ENCODE measurements at places on chromosomes 7 and 10. TPM values are rescaled to one million over a fixed set of nuclear protein-coding genes. Genes with fewer than 3 reads are reported as not detected.

DNA sequence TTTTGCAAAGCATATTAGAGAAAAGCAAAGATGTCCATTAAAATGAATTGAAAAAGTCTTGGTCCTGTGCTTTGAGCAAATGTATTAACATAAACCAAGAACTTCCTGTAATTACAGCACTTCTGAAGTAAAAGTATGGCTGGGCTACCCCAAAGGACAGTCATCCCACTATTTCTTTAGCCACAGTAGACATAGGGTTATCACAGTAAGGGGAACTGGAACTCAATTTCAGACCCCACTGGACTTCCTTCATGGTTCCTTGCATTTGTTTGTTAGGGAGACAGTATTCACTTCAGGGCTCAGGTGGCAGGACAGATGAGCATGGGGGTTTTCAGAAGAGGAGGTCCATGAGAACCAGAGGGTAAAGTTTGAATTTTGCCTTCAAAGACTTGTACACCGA lies 203.1 kb upstream of the PDE1C start:
- H3K36me3 ChIP-seq, result no peaks in the 10 kb centered on the region
- no peaks in the 10 kb centered on the region for H3K27me3 ChIP-seq
- H3K4me3 ChIP-seq, result no peak overlapping the region
- no peak overlapping the region for H3K27ac ChIP-seq
- peak; percentile 19 for DNase-seq

- DNase-seq, result no peak
- no peak overlapping the region for H3K4me3 ChIP-seq
- no peaks in the 10 kb centered on the region for H3K27me3 ChIP-seq
- no peak overlapping the region for H3K27ac ChIP-seq
- no peaks in the 10 kb centered on the region for H3K36me3 ChIP-seq
Observed at GRCh38 chr7:18450019-18450418, 45.5 kb upstream of the HDAC9 start.

- H3K4me3 ChIP-seq, result no peak overlapping the region
- DNase-seq, result no peak
- H3K4me1 ChIP-seq, result no peaks in the 10 kb centered on the region
- no peaks in the 10 kb centered on the region for H3K36me3 ChIP-seq
- no peaks in the 10 kb centered on the region for H3K27me3 ChIP-seq
- no peak overlapping the region for H3K27ac ChIP-seq
Observed at GRCh38 chr10:125448596-125448995, 234.4 kb downstream of the TEX36 start.

GRCh38 chr7:55348502-55348901 lies 16.6 kb upstream of the LANCL2 start:
- DNase-seq, result no peak
- H3K4me1 ChIP-seq, result no peaks in the 10 kb centered on the region
- no peaks in the 10 kb centered on the region for H3K36me3 ChIP-seq
- H3K27me3 ChIP-seq, result no peaks in the 10 kb centered on the region
- no peak overlapping the region for H3K27ac ChIP-seq
- H3K4me3 ChIP-seq, result no peak overlapping the region

- no peak for DNase-seq
- H3K27ac ChIP-seq, result no peak overlapping the region
- no peaks in the 10 kb centered on the region for H3K36me3 ChIP-seq
- no peak overlapping the region for H3K4me3 ChIP-seq
Observed at GRCh38 chr7:140360697-140361229, 37.6 kb downstream of the SLC37A3 start.

DNA sequence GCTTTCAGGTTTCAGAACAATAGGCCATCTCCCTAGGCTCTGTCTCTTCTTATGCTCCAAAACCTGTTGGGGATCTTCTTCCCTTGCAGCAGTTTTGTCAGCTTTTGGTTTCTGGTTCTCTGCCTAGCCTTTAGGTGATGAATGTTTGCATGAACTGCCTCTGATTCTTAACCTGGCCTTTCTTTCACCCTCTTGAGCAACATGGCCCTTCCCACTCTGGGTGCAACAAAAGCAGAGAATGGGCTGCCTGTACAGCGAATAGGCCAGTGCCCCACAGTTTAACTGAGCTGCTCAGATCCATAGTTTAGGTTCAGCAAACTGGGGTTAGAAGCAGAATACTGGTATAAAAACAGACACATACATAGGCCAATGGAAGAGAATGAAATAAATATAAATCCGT lies 18.1 kb upstream of the NUP205 start:
- no peaks in the 10 kb centered on the region for H3K4me1 ChIP-seq
- no peaks in the 10 kb centered on the region for H3K36me3 ChIP-seq
- H3K4me3 ChIP-seq, result no peak overlapping the region
- H3K27me3 ChIP-seq, result no peaks in the 10 kb centered on the region
- no peak for DNase-seq

GRCh38 chr7:148336411-148336810 lies 254.2 kb upstream of the C7orf33 start:
- no peak overlapping the region for H3K27ac ChIP-seq
- no peak overlapping the region for H3K4me3 ChIP-seq
- no peak for DNase-seq

DNA sequence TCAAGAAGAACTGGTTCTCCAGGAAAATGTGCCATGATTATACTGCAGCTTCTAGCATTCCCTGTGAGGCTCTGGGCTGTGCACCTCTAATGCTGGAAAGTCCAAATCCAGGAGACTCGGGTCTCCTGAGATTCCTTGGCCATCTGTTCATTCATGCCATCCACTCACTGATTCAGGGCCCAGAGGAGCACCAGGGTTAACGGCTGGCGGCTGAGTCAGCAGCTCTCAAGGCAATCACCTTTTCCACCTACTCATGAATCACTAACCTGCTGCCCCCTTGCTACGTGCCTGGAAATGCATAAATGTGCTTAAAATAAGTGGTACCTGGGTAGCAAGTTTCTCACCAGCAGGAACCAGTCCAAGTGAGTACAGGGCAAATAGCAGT lies 132.7 kb downstream of the KCNMA1 start:
- H3K27ac ChIP-seq, result no peak overlapping the region
- H3K27me3 ChIP-seq, result no peaks in the 10 kb centered on the region
- peaks cover 11% of the 10 kb centered on the region for H3K4me1 ChIP-seq
- H3K36me3 ChIP-seq, result no peaks in the 10 kb centered on the region
- DNase-seq, result no peak

The SUV39H2 gene
- 36.4 TPM for polyA plus RNA-seq

The PRSS1 gene
- polyA plus RNA-seq, result not detected

The LRCH4 gene
- polyA plus RNA-seq, result 41.4 TPM
